ENCODE measurements at places on chromosomes 5 and 9.

GRCh38 chr5:162543437-162543836, 475.9 kb downstream of the GABRG2 start:
- no peak for DNase-seq

- DNase-seq = no peak
Observed at GRCh38 chr5:173236531-173237142, 1.6 kb upstream of the NKX2-5 start.

GRCh38 chr9:112890106-112891081, at the start of gene SLC46A2:
Gene SLC46A2, minus strand, starts transcription at chr9:112890876. Its CDS starts 195 bp downstream, at chr9:112890681.
- DNase-seq = no peak

GRCh38 chr5:173302546-173303155, 25.6 kb downstream of the STC2 start:
- DNase-seq = peak; percentile 62

DNA sequence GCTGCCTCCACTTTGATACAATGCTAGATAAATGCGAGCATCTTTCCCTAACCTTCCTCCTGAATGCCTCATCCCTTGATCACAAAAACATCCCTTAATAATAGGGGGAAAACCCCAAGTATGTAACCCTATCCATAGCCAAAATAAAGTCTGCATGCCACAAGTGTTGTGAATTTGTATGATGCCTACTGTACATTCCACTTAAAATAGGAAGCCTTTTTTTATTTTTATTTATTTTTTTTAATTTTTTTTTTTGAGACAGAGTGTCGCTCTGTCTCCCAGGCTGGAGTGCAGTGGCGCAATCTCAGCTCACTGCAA, 207.0 kb downstream of the AOPEP start:
- DNase-seq = no peak

DNA sequence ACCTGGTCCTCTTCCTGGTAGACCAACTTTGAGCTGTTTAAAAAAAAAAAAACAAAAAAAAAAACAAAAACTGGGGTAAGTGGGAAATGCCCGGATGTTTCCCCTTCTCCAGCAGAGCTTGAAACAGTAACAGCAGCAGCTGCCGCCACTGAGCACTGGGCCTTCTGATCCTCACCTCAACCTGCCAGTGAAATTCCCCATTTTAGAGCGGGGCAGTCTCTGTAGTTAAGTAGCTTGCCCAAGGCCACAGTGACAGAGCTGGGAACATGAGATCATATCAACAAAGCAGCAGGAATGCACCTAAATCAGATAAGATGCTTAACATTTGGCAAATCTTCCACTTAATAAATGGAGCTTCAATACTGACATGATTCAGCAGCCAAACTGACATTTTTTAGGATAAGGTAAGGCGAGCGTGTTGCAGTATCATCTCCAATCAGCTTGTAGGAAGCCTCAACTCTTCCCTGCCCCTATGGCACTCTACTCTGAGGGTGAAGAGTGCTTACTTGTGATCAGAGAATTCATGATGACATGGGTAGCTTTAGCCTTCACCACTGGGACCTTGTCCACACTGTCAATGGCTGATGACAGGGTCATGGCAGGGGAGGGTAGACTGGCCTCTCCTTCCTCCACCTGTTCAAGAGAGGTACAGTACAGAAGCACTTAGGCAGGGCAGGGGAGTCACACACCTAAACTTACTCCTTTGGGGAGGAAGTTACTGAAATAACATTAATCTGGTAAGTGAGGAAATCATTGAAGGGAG, 9.3 kb downstream of the KIAA1191 start:
- no peak for DNase-seq

DNA sequence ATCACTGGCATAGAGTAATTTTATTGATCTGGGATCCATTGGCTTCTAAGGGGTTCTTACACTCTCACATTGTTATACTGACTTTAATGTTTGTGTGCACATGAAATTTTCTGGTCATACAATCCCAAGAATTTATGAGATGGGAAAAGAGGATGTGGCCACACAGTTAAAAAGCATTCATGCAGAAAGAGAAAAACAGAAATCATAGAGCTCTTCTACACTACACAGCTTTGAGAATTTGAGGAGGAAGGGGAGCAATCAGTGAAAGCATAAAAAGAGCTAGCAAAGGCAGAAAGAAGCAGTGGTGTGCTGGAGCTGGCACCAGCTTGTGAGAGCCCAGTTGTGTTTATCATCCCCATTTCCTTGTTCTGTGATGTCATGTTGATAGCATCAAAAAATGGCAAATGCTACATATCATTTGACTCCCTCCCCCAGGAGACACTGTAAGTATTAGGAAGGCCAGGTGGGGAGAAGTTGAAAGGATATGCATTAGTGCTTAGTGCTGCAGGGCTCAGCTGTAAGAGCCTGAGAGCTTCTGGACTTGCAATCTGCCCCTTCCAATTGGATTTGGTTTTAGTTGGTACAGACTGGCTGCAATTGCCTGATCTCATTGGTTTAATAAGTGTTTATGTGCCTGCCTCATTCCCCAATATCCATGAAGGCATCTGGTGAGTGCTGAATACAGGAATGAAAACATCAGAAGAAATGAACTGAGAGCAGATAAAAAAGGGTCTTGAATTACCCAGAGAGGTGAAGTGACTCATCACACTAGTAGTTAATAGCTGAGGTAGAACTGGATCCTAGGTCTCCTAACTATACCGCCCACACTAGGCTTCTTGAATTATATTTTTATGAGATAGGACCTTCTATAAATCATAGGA, 30.9 kb downstream of the RHOBTB3 start:
- no peak for DNase-seq

DNA sequence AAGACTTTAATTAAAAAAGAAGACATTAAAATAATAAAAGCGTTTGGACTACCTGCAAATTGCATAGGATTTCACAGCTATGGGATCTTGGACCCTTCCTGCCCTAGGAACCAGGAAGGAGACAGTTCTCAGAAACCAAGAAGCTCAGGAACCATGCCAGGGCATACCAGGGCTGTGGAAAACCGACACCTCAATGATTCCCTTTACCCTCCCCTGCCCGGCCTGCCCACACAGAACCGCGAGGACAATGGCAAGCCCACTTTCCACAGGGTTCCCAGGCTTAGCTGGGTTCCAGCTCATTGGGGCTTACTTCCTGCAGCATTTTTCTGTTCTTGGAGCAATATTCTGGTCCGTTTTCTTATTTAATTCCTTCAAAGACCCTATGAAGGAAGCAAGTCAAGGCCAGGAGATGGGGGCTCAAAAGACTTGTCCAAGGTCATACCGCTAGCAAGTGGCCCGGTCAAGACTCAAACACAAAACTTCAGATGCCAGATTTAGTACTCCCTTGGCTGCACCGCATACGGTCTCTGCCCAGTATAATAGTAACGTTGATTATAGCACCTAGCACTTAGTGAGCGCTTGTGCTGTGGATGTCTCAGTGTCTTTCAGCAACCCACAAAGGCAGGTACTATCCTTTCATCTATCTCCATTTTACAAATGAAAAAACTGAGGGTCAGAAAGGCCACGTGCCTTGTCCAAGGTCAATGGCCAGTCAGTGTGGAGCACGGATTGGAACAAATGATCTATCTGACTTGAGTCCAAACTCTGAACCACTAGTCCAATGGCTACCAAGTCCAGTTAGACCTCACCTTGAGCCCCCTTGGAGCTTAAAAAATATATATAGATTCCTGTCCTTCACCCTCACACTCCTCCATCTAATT, 6.8 kb downstream of the FAT2 start:
- DNase-seq = no peak

- DNase-seq = no peak
Observed at GRCh38 chr5:157463081-157463480, 3.1 kb downstream of the NIPAL4 start.

DNA sequence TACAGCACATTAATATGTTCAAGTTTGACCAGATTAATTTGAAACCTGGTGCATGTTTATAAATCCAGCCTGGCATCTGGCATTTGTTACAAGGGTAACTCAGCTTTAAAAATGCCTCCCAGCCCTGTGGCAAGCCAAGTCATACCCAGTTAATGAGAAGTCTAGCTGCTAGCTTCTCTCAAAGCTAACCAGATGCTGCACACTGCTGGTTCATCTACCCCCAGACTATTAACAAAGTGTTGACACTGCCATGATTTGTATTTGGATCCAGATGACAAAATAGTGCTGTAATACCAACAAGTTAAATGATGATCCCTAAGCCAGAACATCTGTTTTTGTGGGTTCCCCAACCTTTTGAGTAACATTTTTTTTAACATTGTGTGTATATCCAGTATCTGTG, 573.7 kb upstream of the DAB2 start:
- DNase-seq = peak; percentile 10

GRCh38 chr5:140725799-140726471, 25.7 kb downstream of the ZMAT2 start:
- DNase-seq = peak; percentile 80

Measured in MV-4-11 (cell line).